ENCODE measurements at places on chromosomes 2 and 18.

DNA sequence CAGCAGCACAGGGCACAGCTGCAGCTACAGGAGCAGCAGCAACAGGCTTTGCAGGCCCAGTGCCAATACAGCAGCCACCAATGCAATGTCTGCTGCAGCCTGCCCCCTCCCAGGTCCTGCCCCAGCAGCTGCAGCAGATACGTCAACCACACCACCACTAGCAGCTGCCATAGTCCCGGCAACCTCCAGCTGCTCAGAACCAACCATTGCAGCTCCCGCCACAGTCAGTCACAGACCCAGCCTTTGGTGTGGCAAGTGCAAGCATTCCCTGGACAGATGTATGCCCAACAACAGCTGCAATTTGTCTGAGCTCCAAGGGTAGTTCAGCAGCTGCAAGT lies 53.3 kb upstream of the TUBA3E start:
- DNase-seq, result no peak

- DNase-seq, result no peak
These were observed 33.9 kb downstream of the FBXO15 start for GRCh38 chr18:74113711-74114110.

GRCh38 chr18:73124175-73124574 lies 256.4 kb upstream of the NETO1 start:
- DNase-seq, result no peak

DNA sequence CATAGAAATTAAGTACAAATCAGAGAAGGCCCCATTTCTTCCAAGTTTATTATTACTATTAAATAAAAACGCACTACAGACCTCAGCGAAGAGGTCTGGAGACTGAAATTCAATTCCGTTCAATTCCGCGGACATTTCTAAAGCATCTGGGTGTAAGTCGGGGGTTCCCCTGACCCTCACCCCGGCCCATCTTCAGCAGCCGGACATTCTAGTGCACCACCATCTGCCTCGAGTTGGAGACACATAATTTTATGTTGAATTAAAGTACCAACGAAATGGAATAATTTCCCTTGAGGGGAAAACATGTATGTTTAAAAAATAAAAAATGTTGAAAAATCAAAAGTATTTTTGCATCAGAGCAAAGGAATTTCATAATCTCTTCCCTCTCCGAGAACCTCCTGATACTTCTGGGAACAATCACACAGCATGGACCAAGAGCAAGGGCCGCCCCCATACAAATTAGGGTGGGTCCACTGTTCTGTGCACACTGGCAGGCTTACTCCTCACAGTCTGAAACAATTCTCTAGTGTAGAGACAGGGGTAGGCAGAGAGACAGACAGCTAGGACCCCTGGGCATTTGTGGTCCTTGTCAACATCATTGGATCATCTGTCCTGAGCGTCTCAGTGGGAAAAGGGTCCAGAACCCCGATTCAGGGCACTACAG lies 29.3 kb downstream of the MBP start:
- no peak for DNase-seq

DNA sequence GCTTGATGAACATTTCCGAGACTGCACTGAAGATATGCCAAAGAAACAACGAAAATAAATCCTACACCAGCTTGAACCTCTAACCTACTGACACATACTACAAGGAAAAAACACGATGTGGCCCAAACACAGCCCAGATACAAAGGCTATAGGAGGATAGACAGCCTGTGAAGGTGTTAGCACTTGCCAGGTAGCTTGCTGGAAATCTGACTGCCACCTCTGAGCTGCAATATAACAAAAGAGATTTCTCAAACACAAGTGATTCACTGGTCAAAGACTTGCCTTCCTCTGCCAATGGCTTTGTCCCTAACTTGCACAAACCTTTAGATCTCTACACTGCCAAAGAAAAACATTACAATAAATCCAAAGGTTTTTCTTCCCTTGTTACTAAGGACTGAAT lies 21.1 kb downstream of the CFAP210 start:
- DNase-seq, result no peak

DNA sequence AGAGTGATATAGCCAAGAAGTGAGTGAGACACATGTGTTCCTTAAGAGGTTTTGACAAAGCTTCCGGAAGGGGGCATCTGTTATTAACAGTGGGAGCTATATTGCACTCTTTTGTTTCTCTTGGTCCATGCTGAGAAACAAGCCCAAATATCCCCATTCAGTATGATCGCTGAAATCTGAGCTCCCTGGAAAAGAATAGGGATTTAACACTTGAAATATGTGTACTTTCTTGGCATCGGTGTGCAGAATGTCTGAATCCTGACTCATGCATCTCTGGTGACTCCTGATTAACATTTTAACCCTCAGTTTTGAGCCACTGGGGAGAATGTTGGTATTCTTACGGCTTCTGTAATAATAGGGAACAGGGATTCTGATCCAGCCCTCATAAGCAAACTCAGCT lies 448.1 kb downstream of the TSN start:
- DNase-seq, result peak; percentile 93

GRCh38 chr2:198774576-198774975 lies 683.2 kb downstream of the SATB2 start:
- no peak for DNase-seq

- peak; percentile 74 for DNase-seq
These were observed 2.4 kb upstream of the FOSL2 start for GRCh38 chr2:28390241-28390745.

DNA sequence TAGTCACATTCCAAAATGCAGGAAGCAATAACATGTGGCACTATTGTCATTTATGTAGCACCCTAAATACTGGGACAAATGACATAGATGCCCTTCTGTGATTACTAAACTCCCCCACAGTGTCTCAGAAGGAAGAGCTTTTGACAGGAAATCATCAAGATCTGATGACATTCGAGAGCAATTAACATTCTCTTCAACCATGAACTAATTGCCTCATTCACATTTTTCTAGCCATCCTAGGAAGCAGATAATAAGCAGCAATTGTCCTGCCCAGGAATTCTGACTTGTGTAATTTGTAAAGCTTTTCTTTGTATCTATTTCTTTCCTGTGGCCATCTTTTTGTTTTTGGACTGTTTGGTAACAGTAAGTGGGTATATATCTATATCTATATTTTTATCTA lies 292.6 kb downstream of the TGIF1 start:
- no peak for DNase-seq

GRCh38 chr2:203340791-203341487 lies 12.7 kb downstream of the ABI2 start:
- no peak for DNase-seq

DNA sequence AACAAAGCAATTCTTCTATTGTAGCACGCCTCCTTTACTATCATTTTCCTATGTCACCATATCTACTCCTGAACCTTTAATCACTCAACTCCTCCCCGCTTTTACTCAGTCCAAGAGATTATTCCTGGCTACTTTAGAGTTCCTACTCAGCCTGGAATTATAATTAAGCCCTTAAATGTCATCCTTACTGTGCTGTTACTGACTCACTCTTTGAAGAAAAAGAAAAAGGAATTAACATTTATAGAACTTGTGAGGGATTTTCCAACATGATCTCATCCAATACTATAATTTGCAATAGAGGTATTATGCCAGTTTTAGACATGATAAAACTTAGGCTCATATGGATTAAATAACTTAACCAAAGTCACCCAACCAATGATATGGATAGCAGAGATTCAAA lies 61.7 kb downstream of the CCDC88A start:
- DNase-seq, result no peak

- DNase-seq, result peak; percentile 13
These were observed 82.1 kb downstream of the TNP1 start for GRCh38 chr2:216777637-216778273.

DNA sequence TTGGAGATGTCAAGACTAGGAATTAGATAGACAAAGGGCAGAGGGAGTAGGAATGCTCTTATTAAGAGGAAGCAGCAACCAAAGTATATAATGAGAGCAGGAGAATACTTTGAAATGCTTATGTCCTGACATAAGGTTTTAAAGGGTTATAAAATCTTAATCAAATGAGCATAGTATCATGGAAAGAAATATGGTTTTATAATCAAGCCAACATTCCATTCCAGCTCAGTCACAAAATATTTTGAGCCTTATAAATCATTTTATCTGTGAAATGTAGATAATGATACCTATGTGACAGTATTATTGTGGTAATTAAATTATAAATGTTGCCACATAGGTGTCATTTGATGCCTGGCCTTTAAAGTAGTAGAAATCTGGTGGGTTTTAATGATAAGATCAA lies 17.6 kb downstream of the VSNL1 start:
- no peak for DNase-seq

- no peak for DNase-seq
These were observed 59.7 kb downstream of the WDSUB1 start for GRCh38 chr2:159226608-159227385.

DNA sequence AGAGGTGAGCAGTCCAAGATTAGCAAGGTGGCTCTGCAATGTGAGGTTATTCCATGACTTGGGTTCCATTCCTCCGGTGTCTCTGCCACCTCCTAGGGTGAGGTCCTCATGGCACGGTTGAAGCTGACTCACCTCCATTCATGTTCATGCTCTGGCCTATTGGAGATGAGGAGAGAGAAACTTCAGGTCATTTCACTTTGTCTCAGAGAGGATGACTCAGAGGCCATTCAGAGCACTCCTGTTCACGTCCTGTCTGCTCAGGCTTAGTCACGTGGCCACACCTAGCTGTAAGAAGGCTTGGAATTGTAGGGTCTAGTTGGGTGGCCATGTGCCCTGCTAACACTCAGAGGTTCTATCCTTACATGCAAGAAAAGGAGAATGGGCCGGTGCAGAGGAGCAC lies 67.5 kb upstream of the MBOAT2 start:
- DNase-seq, result peak; percentile 80

DNA sequence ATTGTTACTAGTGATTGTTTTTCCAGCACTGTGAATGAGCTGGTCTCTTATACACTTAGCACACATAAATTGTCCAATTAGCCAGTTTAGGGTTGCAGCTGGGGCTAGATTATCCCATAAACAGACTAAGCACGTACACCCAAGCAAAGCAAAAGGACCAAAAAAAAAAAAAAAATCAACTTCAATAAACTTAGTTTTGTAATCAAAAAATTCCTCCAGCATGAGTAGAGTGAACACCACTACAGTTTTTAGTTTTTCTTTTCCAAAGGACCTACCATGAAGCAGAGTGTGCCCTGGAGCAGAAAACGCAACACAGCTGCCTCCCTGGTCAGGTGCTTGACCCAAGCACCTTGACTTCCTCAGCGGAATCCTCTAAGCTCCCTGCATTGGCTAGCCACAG lies 249.4 kb upstream of the SLC14A2 start:
- no peak for DNase-seq

GRCh38 chr2:47155091-47155876 lies at the start of gene STPG4:
STPG4 (minus strand) TSS chr2:47155308; CDS start chr2:47155251, 57 bp downstream.
- DNase-seq, result no peak

GRCh38 chr2:211534632-211535031 lies 978.2 kb downstream of the CPS1 start:
- DNase-seq, result no peak

DNA sequence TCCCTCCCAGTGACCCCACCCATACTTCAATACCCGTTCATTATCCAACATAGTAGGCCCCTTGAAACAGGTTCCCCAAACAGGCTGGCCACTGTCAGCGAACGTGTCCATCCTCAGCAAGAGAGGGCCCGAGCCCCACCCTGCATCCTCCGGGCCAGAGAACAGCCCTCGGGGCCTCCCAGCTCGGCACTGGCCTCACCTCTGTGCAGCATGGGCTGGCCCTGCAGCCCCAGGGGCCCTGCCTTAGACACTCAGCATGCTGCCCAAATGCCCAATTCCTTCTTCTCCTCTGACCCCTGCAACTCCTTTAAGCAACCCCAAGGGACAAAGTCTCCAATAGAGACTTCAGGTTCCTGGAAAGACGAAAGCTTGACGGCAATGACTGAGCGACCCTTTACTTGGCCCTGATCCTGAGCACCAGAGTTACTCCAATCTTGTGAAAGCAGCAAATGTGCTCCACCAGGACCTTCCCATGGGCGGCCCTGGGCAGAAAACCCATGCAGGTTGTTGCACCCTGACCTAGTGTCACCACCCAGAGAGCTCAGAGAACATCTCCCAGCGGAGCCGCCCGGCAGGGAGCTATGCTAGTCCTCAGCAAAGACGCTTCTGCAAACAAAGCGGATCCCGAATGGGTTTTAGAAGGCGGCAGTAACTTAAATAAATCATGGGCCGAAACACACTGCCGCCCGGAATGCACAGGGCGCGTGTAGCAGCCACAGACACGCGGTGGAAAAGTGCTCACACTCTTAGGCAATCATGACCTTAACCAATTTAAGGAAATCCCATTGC lies 782 bp downstream of the COL6A3 start:
- no peak for DNase-seq

- DNase-seq, result no peak
These were observed 99.3 kb downstream of the KLHL29 start for GRCh38 chr2:23484275-23484674.

- peak; percentile 36 for DNase-seq
These were observed 46.7 kb downstream of the NBEAL1 start for GRCh38 chr2:203061346-203061745.

DNA sequence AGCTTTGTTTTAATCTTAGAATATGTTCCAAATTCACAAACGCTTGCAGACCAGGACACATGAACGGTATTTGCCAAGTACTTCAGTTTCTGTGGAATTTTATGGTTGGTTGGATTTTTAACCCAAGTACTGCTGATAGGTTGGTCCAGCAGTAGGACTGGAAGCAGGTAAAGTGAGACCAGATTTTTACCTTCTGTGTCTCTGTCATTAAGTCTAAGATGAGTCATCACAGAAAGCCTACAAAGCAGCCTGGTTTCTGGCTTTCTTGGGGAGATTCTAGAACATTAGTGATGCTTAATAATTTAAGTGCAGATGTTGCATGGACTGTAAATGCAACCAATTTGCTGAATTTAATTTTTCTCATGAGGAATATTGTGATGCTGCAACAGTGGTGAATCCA lies 100.5 kb downstream of the SCG2 start:
- DNase-seq, result no peak

- no peak for DNase-seq
These were observed 36.1 kb upstream of the GPR17 start for GRCh38 chr2:127609818-127610217.

DNA sequence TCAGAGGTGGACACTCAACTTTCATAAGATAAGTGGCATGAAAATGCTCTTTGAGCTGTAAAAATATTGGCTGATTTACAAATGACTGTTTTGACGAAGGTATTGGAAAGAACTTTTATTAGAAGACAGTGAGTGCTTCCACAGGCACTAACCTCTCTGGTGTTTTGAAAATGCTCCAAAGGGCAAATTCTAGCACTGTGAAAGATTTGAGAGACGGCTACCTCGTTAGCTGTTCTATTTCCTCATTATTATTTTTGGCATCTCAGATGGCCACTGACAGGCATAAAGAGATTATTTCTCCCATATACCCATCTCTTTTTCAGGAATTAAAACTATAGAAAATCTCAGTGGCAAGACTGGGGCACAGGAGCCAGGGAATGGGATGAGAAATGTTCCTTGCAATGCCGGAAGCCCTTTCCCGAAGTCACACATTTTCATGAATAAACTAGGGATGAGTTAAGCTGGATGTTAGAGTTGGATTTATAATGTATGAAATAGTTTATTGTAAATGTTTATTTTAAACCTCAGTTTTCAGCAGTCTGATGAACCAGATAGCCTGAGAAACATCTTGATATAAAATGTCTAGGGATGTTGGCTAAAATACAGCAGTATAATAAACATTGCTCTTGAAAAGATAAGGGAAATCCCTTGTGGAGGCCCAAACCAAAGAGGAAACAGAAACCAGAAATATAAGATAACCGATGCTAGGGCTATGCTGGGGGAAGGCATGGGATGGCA lies 175.7 kb downstream of the ASB1 start:
- no peak for DNase-seq

Measured in HS-5 (cell line).